ENCODE measurements at places on chromosomes 5 and 9.

GRCh38 chr9:89864257-89864656, 259.4 kb downstream of the GADD45G start:
- DNase-seq: no peak

DNA sequence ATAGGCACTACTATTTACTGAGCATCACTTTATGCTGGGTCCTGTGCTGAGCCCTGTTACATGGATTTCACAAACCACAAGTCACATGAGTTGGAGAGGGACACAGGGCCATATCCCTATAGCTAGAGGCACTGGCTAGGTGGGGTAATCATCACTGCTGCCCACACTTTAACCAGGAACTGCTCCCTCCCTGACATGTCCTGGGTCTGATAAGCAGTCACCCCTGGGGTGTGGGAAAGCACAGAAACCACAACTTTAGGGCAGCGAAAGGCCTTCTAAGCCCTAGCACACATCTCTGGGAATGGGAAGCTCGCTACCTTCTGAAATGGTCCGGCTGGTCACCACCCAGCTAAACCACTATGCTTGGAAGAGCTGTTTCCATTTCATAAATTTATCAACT, 15.0 kb downstream of the TBC1D2 start:
- DNase-seq: no peak

- DNase-seq: no peak
These were observed 51.9 kb upstream of the PPP1R2B start for GRCh38 chr5:156798201-156798600.

DNA sequence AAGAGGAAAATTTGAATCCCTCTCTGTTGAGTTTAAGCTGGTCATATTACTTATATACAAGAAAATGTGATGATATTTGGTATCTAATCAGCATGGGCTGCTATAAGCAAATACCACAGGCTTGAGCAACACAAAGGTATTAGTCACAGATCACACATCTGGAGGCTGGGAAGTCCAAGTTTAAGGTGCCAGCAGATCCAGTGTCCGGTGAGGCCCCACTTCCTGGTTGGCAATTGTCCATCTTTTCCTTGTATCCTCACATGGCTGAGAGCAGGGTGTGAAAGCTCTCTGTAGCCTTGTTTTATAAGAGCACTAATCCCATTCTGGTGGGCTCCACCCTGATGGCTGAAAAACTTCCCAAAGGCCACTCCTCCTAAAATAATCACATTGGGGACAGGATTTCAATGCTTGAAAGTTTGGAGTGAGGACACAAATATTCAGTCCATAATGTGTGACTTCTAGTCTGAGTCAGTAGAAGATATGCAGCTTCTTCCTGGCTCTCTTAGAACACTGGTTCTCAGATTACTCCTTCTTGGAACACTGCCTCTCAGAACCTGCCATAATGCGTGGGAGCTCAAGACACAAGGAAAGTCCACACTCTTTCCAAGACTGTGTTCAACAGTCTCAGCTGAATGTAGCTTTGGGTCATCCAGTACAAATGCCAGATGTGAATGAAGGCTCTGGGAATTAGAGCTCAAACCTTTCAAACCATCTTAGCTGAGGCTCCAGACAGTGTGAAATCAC, 124.1 kb downstream of the PRDM9 start:
- DNase-seq: no peak

- no peak for DNase-seq
These were observed 190.3 kb downstream of the GOLPH3 start for GRCh38 chr5:31983851-31984250.

DNA sequence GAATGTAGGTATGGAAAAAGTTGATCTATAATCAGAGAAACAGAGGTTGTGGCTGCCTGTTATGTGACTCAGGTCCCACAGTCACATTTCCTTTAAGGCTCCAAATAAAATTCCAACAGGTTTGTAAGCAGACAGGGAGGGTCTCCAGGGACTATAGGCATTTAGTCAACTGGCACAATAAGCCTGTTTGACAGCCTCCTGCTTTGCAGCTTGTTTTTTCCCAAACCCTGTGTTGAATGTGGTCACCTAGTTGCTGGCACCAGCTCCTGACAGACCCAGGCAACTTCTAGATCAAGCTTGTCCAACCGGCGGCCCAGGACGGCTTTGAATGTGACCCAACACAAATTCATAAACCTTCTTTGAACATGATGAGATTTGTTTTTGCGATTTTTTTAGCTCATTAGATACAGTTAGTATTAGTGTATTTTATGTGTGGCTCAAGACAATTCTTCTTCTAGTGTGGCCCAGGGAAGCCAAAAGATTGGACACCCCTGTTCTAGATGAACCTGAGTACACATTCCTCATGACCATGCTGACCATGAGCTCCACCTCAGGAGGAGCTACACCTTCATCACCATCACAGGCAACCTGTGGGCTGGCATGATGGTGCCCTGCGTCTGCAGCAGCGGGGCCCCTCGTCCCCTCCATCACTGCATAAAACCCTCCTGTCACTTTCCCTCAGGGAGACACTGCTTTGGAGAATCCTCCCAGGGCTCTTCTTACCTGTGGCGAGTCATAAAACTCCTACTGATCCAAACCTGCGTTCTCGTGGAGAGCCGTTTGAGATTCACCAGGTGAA, 15.7 kb upstream of the GRHPR start:
- DNase-seq: no peak

GRCh38 chr5:78803941-78804340, 155.4 kb upstream of the LHFPL2 start:
- no peak for DNase-seq

- DNase-seq: no peak
These were observed 91.9 kb upstream of the STC2 start for GRCh38 chr5:173420108-173420507.

- no peak for DNase-seq
These were observed 33.8 kb upstream of the ALDH1A1 start for GRCh38 chr9:72986522-72987116.

GRCh38 chr9:132214027-132214622, 52.3 kb downstream of the NTNG2 start:
- no peak for DNase-seq

DNA sequence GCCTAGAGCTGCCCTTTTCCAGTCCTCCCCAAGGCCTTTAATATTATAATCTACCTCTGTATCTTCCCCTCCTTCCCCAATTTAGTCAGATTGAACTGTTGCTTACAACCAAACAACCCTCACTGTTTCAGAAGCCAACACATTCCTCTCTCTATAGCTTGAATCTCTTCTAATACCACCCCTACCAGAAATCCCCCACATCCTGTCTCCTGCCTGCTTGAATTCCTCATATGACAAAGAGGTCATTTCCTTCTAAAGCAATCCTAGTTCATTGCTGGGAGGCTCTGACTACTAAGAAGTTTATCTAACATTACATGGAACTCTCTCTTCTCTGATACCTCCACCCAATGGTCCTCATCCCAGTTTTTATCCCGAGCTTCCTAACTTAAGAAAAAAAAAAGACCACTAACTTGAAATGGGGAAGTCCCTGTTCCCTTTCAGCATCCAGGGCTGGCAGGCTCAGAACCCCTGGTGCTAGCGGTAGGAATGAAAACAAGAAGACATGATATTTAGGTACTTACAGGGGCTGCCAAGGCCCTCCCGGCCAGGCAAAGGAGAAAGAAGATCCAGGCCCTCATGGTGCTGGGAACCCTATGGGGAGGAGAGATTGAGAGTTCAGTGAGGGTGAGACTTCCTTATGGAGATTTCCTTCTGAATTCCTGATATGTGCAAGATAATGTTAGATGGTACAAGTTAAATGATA, 11.0 kb downstream of the SPARC start:
- DNase-seq: no peak

DNA sequence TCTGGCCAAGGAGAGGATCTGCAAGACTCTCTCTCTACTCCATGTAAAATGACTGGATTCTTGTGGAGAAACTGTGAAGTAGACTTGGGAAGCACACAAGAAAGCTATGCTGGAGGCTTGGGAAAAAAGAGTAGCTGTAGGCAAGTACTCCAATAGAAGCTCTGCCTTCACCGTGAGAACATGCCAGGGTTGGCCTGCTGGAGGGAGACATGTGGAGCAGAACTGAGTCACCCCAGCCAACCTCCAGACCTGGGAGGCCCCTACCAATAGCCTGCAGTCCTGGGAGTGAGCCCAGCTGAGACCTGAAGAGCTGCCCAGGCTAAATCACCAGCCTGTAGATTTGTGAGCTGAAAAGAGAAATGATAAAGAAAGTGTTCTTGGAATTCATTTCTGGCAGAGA, 66.6 kb downstream of the DEPDC1B start:
- no peak for DNase-seq

DNA sequence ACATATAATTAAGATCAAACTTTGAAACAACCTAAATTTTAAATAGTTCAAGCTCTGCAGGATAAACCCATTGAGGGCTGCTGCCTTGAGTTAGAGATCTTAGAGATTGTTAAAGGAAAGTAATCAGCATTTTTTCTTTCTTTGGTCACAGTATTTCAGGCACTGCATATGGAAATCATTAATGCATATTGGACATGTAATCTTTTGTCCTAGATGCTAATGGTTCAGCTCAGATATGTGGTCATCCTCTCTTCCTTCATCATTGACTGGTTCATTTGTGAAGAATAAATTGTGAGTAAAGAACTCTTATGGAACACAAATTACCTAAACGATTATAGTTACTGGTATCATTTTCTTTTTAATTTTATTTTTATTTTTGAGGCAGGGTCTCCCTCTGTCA, 82.0 kb upstream of the PRLR start:
- DNase-seq: no peak

- DNase-seq: no peak
These were observed 127.0 kb downstream of the RPS23 start for GRCh38 chr5:82151204-82151603.

- no peak for DNase-seq
These were observed 195.3 kb downstream of the CACNA1B start for GRCh38 chr9:138072897-138073296.

DNA sequence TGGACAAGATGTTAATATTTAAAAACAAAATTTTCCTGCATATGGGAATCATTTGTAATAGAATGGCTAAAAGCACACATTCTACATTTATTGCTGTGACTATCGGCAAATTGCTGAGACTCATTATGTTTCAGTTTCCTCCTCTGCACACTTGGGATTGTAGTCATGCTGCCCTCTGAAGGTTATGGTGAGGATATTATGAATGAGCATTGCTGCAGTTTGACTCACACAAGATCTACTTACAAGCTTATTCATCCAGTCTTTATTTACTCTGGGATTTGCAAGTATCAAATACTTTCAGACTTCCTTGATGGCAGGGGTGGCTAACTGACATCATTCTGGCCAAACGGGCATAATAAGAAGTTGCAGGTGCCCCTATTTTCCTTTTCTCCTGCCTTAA, 9.5 kb upstream of the NFIL3 start:
- no peak for DNase-seq

GRCh38 chr5:94761786-94762185, 143.3 kb downstream of the SLF1 start:
- no peak for DNase-seq

DNA sequence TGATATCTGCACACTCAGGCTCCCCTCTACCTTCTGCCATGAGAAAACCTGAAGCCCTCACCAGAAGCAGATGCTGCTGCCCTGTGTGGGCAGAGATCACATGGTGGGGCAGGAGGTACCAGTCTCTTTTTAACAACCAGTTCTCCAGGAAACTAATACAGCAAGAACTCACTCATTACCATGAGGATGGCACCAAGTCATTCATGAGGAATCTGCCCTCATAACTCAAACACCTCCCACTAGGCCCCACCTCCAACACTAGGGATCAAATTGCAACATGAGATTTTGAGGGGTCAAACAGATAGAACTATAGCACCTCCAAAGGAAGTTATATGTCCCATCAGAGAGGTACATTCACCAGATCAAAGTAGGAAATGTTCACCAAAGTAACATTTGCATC, 136.3 kb upstream of the SHB start:
- no peak for DNase-seq

GRCh38 chr9:14529054-14529453, 164.2 kb downstream of the ZDHHC21 start:
- DNase-seq: no peak

GRCh38 chr9:127162864-127163365, 40.5 kb upstream of the ANGPTL2 start:
- no peak for DNase-seq

- DNase-seq: no peak
These were observed 6.1 kb downstream of the IL4 start for GRCh38 chr5:132679717-132680380.

GRCh38 chr5:10595672-10596309, 31.9 kb downstream of the ANKRD33B start:
- no peak for DNase-seq

DNA sequence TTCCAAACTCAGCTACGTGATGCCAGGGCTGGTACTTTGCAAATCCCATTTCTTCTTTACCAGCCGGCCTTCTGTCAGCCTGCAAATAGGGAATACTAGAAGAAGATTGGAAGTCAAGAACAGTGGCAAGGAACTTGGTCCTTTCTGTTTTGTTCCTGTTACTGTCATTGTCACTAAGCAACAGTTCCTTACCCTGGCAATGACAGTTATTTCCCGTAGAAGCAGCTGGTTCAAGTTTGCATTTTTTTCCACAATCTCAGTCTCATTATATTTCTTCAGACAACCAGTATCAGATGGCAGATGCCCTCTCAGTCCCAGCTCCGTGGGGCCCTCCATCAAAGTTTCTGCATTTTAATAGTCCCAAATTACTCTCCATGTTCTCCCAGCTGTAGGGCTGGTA, 9.1 kb upstream of the C1QTNF2 start:
- no peak for DNase-seq

- no peak for DNase-seq
These were observed 8.9 kb upstream of the PKD2L2 start for GRCh38 chr5:137880313-137880712.

- no peak for DNase-seq
These were observed 70.5 kb downstream of the CYFIP2 start for GRCh38 chr5:157336423-157336744.

DNA sequence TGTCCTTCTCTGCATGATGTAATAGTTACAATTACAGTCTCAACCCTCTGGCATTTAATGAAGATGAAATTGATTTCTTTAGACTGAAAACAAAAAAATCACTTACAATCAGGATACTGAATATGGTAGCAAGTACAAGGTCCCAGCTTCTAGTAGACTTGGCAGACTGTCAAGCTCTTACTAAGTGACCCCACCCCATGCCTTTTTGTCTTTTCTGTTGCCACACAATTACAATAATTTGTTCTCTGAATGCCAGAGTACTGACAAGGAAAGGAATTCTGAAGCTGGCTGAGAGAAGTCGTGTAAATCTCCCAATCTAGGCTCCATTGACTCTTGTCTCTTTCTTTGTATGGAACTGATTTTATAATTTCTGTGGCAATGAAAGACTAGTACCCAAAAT, 154.2 kb downstream of the TMC1 start:
- no peak for DNase-seq

DNA sequence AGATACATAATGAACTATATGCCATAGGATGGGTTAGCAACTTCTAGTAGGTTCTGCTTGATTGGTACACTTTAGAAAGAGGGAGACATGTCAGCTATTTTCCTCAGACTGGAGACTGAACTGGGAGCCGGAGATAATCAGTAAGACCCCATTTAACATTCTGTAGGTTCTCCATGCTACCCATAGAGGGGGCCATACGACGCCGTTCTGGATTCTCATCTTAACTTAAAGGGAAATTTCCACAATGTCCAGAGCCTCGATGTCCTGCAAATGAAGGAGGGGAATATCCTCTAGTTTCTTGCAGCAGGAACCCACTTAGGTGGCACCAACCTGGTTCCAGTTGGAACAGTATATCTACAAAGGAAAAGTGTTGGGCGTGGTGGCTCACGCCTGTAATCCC, 22.3 kb upstream of the NPM1 start:
- no peak for DNase-seq
